Activated naive CD8-positive, alpha-beta T cell treated with anti-CD3 and anti-CD28 coated beads, Interleukin-2, amount 50 U/mL, for 24 hours (primary cell): ENCODE measurements at places on chromosomes 2 and 18.
A peak's percentile ranks its signal among the peaks of the same experiment; 100 is the strongest.

DNA sequence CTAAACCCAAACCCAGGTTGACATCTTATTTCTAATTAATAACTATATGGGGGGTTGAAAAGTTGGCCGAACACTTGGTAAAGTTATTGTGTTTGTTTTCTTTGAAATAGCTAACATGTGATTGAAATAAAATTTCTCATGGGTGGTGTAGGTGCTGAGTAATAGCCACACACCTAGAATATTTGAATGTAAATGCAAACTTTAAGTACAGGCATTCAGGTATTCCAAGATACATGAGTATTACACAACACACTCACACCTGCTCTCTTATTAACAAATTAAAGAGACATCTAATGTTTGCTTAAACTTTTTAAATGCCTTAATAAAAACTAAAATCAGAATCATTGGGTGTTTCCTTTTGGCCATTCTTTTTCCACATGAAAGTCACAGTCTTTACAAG, 165.5 kb downstream of the EHBP1 start:
- DNase-seq, result no peak

DNA sequence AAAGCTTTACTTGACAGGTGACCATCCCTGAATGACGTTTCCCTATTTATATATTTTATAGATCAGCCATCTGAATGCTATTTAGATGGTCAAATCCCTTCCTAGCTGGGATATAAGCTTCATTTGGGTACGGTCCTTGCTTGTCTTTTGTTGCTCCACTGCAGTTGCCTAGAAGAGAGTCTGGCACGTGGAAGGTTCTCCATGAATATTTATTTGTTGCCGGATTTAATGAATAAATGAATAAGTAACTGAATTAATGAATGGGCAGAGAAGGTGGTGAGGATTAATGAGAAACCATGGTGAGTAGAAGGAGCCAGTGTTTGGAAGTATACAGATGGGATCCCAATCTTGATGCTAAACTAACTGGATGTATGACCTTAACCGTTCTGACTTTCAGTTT, 222.1 kb downstream of the LPIN1 start:
- DNase-seq, result no peak

DNA sequence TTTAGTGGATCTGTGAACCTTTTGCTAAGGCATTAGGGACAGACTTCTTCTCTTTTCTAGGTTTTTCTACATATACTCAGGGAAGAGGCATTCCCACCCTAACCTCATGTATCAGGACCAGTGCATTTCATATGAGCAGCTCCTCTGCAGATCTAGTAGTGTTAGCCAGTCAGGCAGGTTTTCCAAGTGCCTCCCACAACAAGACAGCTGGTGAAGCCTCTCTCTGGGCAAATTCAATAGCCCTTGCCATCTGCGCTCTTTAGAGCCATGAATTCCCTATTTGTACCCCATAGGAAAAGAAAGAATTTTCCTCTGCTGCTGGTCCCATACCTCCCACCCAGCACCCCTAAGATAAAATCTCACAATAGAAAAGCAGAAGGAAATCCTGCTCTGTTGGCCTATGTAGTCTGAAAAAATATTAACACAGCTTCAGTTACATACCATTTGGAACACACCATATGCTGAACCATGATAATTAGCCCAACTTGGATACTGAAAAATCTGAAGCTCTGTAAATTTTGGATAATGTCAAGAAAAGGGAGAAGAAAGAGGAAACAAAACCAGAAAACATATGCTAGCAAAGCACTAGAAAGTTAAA, 1354.6 kb upstream of the NRXN1 start:
- no peak for DNase-seq

GRCh38 chr2:32976409-32977063, 29.8 kb downstream of the LTBP1 start:
- no peak for DNase-seq

- no peak for DNase-seq
Measured at GRCh38 chr2:128801576-128801975, 482.9 kb upstream of the HS6ST1 start.

DNA sequence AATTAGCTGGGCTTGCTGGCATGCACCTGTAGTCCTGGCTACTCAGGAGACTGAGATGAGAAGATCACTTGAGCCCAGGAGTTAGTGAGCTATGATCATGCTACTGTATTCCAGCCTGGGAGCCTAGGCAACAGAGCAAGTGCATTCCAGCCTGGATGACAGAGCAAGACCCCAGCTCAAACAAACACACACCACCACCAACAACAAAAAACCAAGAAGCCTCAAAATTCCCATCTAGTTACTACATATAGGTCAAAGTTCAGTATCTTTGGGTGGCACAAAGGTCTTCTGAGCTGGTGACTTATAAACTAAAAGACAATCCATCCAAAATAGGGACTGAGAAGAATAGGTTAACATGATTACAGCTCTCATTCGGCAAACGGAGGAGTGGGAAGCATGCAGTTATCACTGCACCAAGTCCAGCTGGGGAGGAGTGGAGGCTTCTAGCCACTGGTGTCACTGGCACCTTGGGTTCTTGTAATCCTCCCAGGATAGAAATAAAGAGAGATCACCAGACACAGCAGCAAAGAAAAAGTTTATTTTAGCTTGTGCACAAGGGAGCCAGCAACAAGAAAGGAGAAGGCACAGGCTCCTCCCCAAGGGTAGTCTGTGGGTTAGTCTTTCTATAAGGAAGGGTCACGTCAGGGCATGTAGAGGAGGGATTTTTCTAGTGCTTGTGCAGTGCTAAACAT, 57.4 kb downstream of the SH2D6 start:
- no peak for DNase-seq

- DNase-seq, result no peak
Measured at GRCh38 chr2:153068052-153068451, 349.6 kb downstream of the ARL6IP6 start.

GRCh38 chr18:59263661-59264060, 9.6 kb downstream of the RAX start:
- DNase-seq, result no peak

DNA sequence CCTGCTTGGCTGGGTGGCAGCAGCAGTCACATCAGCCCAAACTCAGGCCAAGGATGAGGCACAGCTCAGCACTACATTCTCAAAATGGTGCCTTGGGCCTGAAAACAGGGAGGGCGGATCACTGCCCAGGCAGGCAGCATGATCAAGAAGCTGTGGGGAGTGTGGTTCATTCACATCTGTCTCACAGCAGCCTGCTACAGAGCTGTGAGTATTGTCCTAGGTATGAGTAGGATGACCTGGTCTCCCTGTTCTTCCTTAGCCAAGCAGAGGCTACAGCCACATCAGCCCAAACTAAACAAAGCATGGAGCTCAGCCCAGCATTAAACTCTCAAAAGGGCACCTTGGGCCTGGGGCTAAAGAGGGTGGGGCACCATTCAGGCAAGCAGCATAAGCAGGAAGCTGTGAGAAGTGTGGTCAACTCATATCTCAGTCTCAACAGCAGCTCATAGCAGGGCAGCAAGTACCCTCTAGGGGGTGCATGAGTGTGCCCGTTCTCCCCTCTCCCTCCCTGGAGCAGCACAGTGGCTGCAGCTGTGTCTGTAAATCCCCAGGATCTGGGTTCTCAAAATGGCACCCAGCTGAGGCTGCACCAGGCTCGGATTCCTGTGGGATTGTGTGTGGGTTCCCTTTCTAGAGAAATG, 139.6 kb downstream of the TRABD2A start:
- peak; percentile 41 for DNase-seq

- no peak for DNase-seq
Measured at GRCh38 chr2:162586311-162586710, 242.4 kb downstream of the GCA start.

- DNase-seq, result no peak
Measured at GRCh38 chr18:46401486-46402070, 255.4 kb downstream of the LOXHD1 start.

- DNase-seq, result no peak
Measured at GRCh38 chr18:73715210-73715670, 432.4 kb downstream of the FBXO15 start.

DNA sequence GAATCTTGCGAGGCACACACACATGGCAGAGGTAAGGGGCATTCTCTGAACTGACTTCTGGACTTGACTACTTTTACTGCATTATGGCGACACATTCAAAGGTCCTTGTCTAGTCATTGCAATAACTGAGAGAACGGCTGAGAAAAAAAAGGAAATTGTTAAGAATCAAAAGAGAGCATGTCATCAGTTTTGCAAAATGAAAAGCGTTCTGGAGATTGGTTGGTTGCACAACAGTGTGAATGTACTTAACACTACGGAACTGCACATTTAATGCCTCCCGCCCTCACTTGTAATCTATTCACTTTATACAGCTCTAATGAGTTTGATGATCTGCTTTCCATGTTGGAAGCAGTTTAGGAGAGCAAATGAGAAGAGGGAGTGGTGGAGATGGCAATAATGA, 68.5 kb upstream of the NFU1 start:
- DNase-seq, result no peak

- no peak for DNase-seq
Measured at GRCh38 chr2:7812231-7812995, 869.4 kb upstream of the ID2 start.

- DNase-seq, result no peak
Measured at GRCh38 chr2:185664384-185664783, 74.2 kb upstream of the FSIP2 start.

GRCh38 chr2:181723731-181724130, 43.4 kb upstream of the NEUROD1 start:
- no peak for DNase-seq

- no peak for DNase-seq
Measured at GRCh38 chr2:229835596-229836283, 86.1 kb downstream of the TRIP12 start.

GRCh38 chr2:46097714-46098480, 199.3 kb upstream of the EPAS1 start:
- no peak for DNase-seq

GRCh38 chr2:74578408-74578807, 23.9 kb downstream of the DOK1 start:
- no peak for DNase-seq

DNA sequence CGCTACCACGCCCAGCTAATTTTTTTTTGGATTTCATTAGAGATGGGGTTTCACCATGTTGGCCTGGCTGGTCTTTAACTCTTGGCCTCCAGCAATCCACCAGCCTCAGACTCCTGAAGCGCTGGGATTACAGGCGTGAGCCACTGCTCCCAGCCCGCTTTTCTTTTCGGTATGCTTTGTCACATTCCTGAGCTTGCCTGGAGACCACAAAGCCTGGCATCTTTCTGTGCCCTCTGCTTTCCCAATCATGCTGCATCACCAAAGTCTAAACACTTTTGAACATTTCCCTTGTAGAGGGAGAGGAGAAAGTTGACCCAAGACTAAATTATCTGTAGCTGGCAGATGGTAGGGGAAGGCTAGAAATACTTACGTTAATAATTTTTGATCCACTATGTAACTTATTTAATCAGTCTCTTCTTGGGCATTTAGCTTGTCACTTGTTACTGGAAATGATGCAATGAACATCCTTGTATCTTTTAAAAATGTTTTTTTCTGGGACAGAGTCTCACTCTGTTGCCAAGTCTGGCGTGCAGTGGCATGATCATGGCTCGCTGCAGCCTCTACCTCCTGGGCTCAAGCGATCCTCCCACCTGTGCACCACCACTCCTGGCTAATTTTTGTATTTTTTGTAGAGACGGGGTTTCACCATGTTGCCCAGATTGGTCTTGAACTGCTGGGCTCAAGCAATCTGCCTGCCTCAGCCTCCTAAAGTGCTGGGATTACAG, 2.7 kb upstream of the NPC1 start:
- DNase-seq, result no peak

DNA sequence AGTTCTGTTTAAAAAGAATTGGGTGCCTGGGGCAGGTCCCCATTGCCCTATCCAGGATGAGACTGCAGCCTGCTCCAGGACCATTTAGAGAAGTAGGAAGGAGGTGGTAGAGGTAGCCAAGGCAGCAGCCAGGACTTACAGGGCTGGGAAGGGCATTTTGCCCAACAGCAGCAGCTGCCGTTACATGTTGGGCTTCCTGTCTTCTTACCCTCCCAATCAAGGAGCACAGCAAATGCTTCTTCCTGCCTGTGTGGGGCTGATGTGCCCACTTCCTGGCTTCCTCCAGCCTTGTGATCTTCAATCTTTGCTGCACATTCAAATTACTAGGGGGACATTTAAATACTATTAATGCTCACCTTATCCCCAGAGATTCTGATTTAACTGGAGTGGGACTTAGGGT, 112.0 kb downstream of the QPCT start:
- peak; percentile 12 for DNase-seq

DNA sequence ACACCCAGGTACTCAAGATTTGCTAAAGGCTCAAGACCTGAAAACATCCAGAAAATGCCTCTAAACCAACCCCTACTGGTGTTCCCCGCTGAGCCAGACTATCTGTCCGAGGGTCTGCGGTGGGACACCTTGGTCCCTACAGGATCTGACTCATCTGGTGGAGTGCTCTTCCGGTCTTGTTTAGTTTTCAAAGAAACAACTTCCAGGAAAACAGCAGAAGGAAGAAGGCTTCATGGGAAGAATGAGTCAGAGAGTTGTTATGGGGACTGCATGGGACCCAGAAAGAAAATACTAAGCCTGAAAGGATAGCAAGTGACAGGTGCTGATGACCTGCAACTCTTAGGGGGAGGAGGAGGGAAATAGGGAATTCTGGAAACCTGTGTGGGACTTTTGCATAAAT, 41.3 kb downstream of the ZFP36L2 start:
- no peak for DNase-seq

- DNase-seq, result no peak
Measured at GRCh38 chr2:75186821-75187220, 12.5 kb downstream of the TACR1 start.

GRCh38 chr2:143321994-143322393, 192.8 kb downstream of the ARHGAP15 start:
- DNase-seq, result no peak

GRCh38 chr2:151051574-151052220, 210.0 kb downstream of the RBM43 start:
- peak; percentile 18 for DNase-seq

DNA sequence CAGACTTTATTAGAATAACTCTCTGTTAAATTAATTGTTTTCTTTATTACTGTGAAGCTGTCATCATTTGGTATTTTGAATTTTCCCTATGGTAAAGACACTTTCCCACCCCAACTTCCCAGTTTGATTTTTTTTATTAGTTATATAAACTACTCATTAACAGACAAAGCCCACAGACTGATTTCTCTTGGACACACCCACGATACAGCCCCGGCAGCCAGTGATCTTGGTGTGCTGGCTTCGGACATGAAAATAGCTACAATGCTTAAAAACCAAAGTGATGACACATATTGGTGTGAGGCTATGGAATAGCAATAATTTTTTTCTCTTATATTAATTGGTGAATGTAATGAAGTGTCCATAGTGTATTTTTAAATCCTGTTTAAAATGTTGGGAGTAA, 225.4 kb upstream of the SIX3 start:
- no peak for DNase-seq

DNA sequence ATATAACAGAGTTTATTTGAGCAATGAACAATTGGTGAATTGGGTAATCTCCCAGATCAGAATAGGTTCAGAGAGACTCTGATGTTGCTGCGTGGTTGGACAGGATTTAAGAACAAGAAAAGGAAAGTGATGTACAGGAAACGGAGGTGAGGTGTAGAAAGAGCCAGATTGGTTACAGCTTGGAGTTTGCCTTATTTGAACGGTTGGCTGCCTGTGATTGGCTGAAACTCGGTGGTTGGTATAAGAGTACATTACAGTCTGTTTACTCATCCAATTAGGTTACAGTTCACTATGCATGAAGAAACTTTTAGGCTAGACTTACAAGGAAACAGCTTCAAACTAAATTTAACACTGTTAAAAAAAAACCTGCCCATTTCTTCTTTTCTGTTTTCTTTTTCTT, 68.0 kb upstream of the CABLES1 start:
- no peak for DNase-seq

- DNase-seq, result no peak
Measured at GRCh38 chr2:120879431-120880295, 144.0 kb downstream of the GLI2 start.
